ENCODE measurements at places on chromosomes 3 and 15. TPM values are rescaled to one million over a fixed set of nuclear protein-coding genes. Genes with fewer than 3 reads are reported as not detected.

DNA sequence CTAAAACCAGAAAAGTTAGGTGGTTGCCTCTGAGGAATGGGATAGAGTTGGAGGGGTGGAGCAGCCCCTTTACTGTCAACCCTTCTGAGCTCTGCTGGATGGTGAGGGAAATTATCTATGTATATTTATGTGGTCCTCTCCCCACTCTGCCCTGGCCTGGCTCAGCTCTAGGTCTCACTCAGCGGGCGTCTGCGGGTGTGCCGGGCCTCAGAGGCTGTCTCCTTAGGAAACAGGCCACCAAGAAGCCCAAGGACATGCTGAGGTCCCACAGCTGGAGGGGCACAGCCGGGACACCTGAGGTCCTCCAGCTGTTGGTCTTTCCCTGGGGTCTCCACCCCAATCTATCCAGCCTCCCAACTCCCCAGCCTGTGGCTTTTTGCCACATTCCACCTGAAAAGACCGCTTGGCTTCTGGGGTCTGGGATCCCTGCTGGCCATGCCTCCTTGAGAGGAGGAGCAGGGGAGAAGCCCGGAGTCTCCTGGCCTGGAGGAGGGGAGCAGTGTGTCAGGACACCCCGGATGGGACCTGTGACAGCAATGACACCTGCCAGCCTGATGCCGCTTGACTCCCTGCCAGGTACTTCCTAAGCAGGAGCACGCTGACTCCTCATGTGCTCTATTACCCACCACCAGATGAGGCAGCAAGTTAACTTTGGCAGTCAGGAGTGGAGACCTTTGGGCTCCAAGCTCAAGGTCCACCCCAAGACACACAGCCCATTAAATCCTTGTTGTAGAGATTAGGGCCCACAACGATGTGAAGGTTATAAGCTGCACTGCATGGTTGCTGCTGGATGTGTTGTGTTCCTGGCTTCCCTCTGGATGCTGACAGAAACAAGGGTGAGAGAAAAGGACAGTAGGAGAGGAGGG is at the start of gene SLC28A1:
Gene SLC28A1 (plus strand): TSS at position 747 of the 866 bp plus-strand sequence. CDS start 3,099 bp downstream, outside the sequence.
- no peaks in the 10 kb centered on the region for H3K36me3 ChIP-seq
- DNase-seq = no peak
- H3K27me3 ChIP-seq = no peaks in the 10 kb centered on the region
- no peak within 1 kb of the TSS for H3K4me3 ChIP-seq
- H3K27ac ChIP-seq = no peak within 1 kb of the TSS
- no peaks in the 10 kb centered on the region for H3K4me1 ChIP-seq

DNA sequence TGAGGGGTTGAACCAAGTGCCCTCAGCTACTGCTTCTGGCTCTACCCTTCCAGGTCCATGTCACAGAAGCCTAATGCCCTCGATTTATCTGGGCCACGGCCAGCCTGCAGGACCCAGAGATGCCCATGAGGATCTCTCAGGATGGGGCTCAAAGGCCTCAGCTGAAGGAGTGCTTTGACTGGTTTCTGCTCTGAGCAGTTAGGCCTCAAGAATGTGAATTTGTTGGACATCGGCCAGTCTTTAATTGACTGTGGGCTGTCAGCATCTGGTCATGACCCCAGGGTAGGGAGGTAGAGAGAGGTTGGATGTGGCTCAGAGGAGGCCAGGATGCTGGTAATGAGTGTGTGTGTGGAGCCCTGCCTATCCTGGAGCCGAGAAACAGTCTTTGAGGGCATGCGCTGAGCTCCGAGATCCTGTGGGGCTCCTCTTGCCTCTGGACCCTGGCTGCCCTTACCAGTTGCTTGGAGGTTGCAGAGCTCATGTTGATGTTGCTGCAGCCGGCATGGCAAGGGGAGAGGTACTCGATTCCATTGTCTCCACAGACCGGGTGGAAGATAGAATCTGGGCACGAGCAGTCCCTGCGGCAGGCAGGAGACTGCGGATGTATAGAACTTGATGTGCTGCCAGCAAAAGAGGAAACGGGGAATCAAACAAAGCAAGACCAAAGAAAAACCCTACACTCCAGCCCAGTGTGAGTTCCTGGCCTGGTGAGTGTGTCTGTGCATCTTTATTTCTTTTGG is 49.1 kb upstream of the RAB6B start:
- no peak overlapping the region for H3K4me3 ChIP-seq
- no peaks in the 10 kb centered on the region for H3K4me1 ChIP-seq
- no peaks in the 10 kb centered on the region for H3K27me3 ChIP-seq

DNA sequence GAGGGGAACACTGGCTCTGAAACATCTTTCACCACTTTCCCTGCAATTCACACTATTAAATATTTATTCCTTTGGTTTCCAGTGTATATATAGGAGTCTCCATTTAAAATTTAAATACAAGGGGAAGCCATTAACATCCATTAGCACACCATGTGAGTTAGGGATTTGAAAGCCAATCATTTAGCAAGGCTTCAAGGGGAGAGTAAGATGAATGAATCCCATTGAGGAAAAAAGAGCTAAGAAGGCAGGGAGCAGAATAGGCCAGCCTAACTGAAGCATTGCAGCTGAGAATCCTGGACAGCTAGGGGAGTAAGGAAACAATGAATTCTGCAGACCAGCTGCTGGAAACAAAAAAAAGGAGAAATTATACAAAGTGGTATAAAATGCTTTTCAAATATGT is 426.1 kb downstream of the IL5RA start:
- H3K36me3 ChIP-seq = no peaks in the 10 kb centered on the region
- H3K27me3 ChIP-seq = no peaks in the 10 kb centered on the region
- H3K4me3 ChIP-seq = no peak overlapping the region

Gene CHRD
- total RNA-seq = 1.1 TPM

DNA sequence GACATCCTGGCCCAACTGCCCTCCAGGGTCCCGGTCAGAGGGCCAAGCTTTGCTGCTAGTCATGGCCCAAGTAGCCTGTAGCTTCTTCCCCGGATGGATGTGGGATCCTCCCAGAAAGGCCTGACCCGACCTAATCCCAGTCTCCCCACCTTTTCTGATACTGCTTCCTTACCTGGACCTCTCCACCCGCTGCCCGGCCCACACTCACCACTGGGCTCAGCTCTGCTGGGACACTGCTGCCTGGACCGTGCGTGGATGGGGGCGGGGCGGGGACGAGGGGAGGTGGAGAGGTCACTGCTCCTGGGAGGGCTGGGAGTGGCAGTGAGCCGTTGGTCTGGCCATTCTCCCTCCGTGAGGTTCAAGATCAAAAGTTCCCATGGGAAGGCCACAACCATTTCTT is 40.3 kb upstream of the FURIN start:
- no peaks in the 10 kb centered on the region for H3K36me3 ChIP-seq
- no peak overlapping the region for H3K4me3 ChIP-seq

Measured in adrenal gland (tissue), 19 donors.